Left ventricle myocardium inferior (tissue), 1 donor: ENCODE measurements at places on chromosomes 11 and 22. TPM values are rescaled to one million over a fixed set of nuclear protein-coding genes. Genes with fewer than 3 reads are reported as not detected.

DNA sequence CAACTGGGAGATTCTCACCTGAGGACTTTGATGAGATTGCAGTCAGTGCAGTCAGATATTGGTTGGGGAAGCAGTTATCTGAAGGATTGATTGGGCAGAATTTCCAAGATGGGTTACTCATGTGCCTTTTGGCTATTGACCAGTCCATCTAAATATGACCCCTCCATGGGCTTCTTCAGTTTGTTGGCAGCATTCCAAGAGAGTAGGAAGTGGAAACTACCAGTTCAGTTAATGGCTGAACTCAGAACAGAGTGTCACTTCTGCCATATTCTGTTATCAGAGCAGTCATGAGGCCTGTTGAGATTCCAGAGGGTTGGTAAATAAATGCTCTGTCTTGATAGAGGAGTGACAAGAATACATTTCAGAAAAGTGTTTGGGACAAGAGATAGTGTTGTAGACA, 71.0 kb downstream of the CYP2R1 start:
- DNase-seq, result no peak

DLG2 gene
- 6.5 TPM for total RNA-seq

SLC43A1 gene
- total RNA-seq, result 4.3 TPM

GRCh38 chr11:2713094-2713493, 13.3 kb upstream of the KCNQ1OT1 start:
- DNase-seq, result no peak

DNA sequence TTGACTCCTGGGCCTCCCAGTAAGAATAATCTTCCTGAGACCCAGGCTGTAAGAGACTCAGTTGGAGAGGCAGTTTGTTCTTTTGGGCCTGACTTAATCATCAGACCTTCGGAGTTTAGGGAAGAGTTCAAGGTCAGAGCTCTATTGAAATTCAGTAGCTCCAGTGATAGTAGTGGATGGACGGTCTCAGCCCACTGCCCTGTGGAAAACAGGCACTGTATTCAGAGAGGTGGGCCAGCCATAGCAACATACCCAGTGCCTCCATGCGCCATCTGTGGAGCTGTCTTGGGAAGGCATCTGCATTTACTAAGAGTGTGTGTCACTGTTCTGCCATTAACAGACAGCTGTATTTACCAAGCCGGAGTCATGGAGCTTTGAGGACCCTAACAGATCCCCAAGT, 2.9 kb downstream of the SMARCB1 start:
- DNase-seq, result no peak

DRG1 gene
- total RNA-seq, result 58.0 TPM

- DNase-seq, result peak; percentile 68
Observed at GRCh38 chr11:77154381-77155081, 26.5 kb downstream of the MYO7A start.

- DNase-seq, result no peak
Observed at GRCh38 chr11:36238881-36239280, 50.3 kb downstream of the COMMD9 start.

CNGA4 gene
- not detected for total RNA-seq

AIP gene
- 55.3 TPM for total RNA-seq

SMTNL1 gene
- not detected for total RNA-seq

CFL1 gene
- total RNA-seq, result 299 TPM
